ENCODE measurements at places on chromosomes 16 and 17. TPM values are rescaled to one million over a fixed set of nuclear protein-coding genes. Genes with fewer than 3 reads are reported as not detected.

DNA sequence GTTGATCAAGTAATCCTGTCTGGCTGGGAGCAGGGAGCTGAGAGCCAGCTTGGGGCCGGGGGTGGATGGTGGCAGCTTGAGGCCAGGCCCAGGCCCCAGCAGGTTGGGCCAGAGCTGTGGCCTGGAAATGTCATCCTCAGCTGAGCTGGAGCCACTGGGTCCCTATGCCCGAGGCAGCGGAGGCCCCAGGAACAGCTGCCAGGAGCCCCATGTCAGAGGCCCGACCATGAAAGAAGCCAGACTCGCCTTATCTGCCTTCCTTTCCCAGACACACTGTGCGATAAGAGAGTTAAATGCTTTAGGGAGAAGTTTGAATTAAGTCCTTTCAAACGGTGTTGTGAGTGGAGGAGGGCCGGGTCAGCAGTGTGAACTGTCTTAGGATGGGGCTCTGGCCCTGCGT lies 3.5 kb downstream of the SMTNL2 start:
- H3K4me1 ChIP-seq = peaks cover 14% of the 10 kb centered on the region
- DNase-seq = no peak
- H3K27ac ChIP-seq = peak overlapping the region; percentile 6
- no peak overlapping the region for H3K4me3 ChIP-seq
- peaks cover 17% of the 10 kb centered on the region for H3K27me3 ChIP-seq
- H3K36me3 ChIP-seq = no peaks in the 10 kb centered on the region

- H3K4me3 ChIP-seq = no peak overlapping the region
- no peak overlapping the region for H3K27ac ChIP-seq
- no peak for DNase-seq
- no peaks in the 10 kb centered on the region for H3K4me1 ChIP-seq
- H3K36me3 ChIP-seq = no peaks in the 10 kb centered on the region
Observed at GRCh38 chr16:30858829-30859423, 35.0 kb downstream of the BCL7C start.

DNA sequence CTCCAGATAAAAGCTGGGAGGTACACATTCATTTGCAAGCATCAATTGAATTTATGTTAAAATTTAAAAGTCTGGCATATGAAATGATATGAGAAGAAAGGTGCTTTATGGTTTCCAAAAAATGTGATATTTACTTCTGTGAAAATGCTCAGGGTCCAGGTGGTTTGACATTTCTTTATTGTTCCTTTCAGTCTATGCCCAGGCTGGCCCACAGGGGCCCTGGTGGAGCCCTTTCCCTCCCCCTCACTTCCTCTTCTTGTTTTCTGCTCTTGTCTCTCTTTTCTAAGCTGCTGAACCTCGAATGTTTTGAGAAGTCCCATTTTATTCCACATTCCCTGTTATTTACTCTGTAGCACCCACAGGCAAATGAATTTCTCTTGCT lies 127.8 kb downstream of the HS3ST3B1 start:
- H3K27ac ChIP-seq = no peak overlapping the region
- H3K27me3 ChIP-seq = no peaks in the 10 kb centered on the region
- no peak for DNase-seq
- no peaks in the 10 kb centered on the region for H3K4me1 ChIP-seq
- H3K36me3 ChIP-seq = no peaks in the 10 kb centered on the region

GRCh38 chr16:55115506-55115905 lies 184.8 kb downstream of the IRX5 start:
- no peaks in the 10 kb centered on the region for H3K4me1 ChIP-seq
- H3K27me3 ChIP-seq = no peaks in the 10 kb centered on the region
- no peak for DNase-seq
- no peak overlapping the region for H3K4me3 ChIP-seq
- H3K27ac ChIP-seq = no peak overlapping the region

DNA sequence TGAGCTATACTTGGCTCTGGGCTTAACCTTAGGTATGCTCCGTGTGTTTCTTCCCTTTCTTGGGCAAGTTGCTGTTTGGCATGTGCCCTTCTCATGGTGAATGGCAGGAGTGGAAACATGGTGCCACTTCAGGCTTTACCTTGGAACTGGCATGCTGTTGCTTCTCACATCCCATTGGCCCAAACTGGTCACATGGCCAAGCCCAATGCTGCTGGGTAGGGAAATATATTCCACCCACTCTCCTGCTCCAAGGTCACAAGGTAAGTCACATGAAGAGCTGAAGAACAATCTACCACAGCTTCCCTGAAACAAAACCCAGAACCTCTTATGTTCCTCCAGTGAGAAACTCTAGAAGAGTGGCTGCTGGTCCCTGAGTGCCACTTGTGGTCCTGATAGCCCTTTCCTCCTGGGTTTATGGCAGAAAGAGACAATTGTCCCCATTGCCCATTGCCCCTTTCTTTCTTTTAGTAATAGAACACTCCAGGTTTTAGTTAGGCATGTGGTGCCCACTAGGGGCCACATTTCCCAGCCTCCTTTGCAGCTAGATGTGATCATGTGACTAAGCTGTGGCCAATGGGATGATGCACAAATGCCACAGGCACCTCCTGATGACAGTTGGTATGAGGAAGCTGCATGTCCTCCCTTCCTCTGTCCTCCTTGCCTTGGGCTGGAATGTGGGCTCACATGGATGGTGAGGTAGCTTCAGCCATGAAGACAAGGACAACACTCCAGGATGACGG lies 50.3 kb downstream of the MEOX1 start:
- H3K4me1 ChIP-seq = no peaks in the 10 kb centered on the region
- DNase-seq = no peak
- no peak overlapping the region for H3K4me3 ChIP-seq
- no peak overlapping the region for H3K27ac ChIP-seq
- H3K27me3 ChIP-seq = no peaks in the 10 kb centered on the region

DNA sequence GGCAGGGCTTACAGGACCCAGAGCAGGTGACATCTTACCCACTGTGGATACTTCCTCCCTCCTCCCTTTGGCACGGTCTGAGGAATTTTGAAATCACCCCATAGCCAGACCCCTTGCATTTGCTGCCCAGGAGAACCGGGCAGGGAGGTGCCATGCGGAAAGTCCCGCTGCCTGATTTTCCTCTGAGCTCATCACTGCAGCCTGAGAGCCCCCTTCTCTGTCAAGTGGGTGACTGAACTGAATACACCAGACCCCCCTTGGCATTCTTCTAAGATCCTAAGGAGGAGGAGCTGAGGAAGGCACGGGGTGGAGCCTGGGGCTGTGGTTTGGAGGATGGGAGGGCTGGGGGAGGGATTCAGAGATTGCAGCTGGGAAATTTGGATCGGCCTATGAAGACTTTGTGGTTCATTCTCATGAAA lies 173.4 kb downstream of the RAB11FIP4 start:
- H3K27me3 ChIP-seq = no peaks in the 10 kb centered on the region
- H3K36me3 ChIP-seq = no peaks in the 10 kb centered on the region
- no peaks in the 10 kb centered on the region for H3K4me1 ChIP-seq
- DNase-seq = no peak
- H3K27ac ChIP-seq = peak overlapping the region; percentile 96

DNA sequence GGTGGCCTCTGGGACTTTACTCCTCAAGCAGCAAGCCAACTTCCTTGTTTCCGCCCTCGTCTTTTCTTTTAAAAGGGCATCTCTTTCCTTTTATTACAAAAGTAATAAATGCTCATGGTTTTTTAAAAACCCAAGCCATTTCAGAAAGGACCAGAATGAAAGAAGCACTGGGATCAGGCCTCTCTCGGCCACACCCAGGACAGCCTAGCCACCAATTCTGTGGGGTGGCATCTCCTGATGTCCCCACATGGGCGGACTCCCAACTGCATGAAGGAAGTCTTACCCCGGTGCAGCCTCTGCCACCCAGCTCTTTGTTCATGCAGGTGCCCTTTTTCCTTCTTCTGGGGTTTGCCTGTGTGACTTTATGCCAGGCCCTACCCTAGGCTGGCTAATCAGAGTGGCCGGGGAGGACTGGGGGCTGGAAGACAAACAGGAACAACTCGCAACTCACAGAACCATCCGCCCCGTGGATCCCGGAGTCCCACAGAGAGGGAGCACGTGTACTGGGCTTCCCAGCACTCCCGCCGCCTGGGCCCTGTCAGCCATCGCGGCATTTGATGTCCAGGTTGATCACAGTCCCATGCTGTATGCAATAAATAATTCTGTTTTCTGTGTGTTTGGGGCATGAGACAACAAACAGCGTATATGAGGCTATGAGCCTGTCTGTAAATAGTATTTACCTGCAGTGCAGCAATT lies 2.6 kb upstream of the RASD1 start:
- H3K27me3 ChIP-seq = peaks cover 11% of the 10 kb centered on the region
- no peak overlapping the region for H3K27ac ChIP-seq
- H3K4me3 ChIP-seq = no peak overlapping the region
- H3K36me3 ChIP-seq = no peaks in the 10 kb centered on the region
- DNase-seq = peak; percentile 60

DNA sequence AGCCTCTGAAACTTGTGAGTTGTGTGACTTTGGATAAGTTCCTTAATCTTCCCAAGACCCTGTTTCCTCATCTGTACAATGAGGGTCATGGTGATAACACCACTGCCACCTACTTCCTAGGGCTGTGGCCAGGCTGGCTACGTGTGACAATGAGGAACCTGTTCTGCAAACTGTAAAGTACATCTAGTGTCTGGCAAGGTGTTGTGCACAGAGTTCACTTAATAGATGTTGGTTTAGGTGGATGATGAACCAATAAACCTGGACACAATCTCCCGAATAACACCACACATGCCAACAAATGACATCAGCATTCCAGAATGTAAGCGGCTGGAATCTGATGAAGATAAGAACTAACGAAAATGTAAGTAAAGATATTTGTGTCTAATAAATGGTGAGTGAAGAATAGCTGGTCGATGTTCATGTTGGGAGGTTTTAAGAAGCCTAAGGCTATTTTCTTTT lies 82.3 kb downstream of the MARCHF10 start:
- no peaks in the 10 kb centered on the region for H3K36me3 ChIP-seq
- no peaks in the 10 kb centered on the region for H3K27me3 ChIP-seq
- no peaks in the 10 kb centered on the region for H3K4me1 ChIP-seq
- H3K27ac ChIP-seq = no peak overlapping the region
- DNase-seq = no peak
- no peak overlapping the region for H3K4me3 ChIP-seq

GRCh38 chr17:44120851-44121605 lies 2.4 kb downstream of the HDAC5 start:
- H3K27ac ChIP-seq = peak overlapping the region; percentile 93
- H3K27me3 ChIP-seq = no peaks in the 10 kb centered on the region
- DNase-seq = no peak
- peaks cover 11% of the 10 kb centered on the region for H3K36me3 ChIP-seq
- H3K4me1 ChIP-seq = no peaks in the 10 kb centered on the region

DNA sequence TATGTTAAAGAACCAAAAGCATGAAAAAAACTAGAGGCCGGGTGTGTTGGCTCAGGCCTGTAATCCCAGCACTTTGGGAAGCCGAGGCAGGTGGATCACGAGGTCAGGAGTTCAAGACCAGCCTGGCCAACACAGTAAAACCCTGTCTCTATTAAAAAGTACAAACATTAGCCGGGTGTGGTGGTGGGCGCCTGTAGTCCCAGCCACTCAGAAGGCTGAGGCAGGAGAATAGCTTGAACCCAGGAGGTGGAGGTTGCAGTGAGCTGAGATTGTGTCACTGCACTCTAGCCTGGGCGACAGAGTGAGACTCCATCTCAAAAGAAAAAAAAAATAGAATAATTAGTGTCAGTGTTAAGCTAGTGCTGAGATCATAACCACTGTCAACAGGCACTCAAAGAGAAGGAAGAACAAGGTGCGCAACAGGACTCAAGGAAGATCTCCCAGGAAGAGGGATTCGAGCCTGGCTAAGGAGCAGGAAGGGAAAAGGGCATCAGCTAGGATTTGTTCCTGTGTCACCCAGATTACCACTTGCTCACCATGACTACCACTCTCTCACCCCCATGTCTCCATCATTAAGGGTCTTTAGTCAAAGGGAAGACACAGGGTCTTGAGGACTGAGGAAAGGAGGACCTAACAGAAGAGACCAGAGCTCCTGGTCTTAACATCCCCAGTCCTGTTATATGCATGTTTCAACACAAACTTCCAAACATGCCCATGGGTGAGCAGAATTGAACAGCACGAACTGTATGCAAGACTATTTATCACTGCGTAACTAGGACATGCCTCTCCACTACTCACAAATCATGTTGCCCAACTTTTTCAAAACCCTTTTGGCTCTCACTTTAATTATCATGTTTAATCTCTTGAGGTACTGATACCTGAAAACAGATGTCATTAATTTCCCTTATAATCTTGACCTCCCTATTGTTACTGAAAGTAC lies 88.3 kb upstream of the PLEKHM1 start:
- no peak overlapping the region for H3K4me3 ChIP-seq
- no peaks in the 10 kb centered on the region for H3K27me3 ChIP-seq
- DNase-seq = no peak
- no peaks in the 10 kb centered on the region for H3K36me3 ChIP-seq

- H3K36me3 ChIP-seq = no peaks in the 10 kb centered on the region
- H3K27me3 ChIP-seq = no peaks in the 10 kb centered on the region
- H3K4me3 ChIP-seq = no peak overlapping the region
- no peaks in the 10 kb centered on the region for H3K4me1 ChIP-seq
- DNase-seq = no peak
Observed at GRCh38 chr16:57883480-57883879, 81.2 kb upstream of the KIFC3 start.

DNA sequence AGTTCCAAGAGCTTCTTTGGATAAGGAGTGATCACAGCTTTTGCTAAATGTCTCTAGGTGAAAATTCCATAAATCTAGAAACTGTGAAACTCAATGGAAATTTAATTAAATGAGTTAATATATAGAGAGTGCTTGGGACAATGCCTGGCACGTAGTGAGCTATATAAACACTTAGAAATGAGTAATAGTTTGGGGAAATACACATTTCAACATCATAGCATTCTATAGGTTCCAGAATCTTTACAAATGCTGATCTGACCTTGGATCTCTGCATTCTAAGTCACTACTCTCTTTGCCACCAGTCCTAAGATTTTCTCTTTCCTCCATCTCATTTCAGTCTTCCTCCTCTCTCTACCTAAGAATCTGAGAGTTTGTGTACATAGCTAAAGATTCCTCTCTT lies 175.6 kb downstream of the SOX9 start:
- no peaks in the 10 kb centered on the region for H3K36me3 ChIP-seq
- no peaks in the 10 kb centered on the region for H3K27me3 ChIP-seq
- no peaks in the 10 kb centered on the region for H3K4me1 ChIP-seq
- H3K4me3 ChIP-seq = no peak overlapping the region
- no peak overlapping the region for H3K27ac ChIP-seq

DNA sequence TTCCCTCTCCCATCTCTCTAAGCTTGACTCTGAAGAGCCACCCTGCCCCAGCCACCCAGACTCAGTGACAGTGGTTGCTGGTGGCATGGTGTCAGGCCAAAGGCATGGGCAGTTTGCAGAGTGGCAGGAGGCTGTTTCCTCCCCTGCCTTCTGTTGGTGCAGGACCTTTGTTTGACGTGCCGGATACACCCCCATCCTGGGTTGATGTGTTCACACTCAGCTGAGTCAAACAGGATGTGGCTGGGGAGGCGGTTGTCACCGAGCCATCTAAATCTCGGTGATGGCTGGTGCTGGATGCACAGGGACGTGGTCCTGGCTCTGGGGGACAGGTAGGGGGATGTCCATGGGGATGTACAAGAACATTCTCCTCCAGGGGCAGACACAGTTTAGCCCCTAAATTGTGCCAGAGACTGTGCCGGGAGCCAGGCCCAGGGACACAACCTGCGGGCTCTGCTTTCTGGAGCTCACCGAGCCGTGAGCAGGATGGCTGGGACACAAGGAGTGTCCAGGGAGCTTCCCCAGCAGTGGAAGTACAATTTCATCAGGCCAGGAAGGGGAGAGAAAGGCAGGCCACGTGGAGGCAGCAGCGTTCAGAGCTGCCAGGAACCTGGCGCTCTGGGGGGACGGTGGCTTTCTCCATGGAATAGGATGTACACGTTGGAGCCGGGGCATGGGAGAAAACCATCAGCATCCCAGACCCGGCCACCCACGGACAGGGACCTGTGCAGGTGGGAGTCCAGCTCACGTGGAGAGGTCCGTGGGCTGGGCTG lies 264.2 kb downstream of the SEC14L1 start:
- no peaks in the 10 kb centered on the region for H3K27me3 ChIP-seq
- H3K4me1 ChIP-seq = peaks cover 97% of the 10 kb centered on the region
- H3K36me3 ChIP-seq = peaks cover 8% of the 10 kb centered on the region
- no peak for DNase-seq
- H3K27ac ChIP-seq = peak overlapping the region; percentile 96

MYH2 gene
- total RNA-seq = 0.36 TPM

TMIGD1 gene
- not detected for total RNA-seq

Data from sigmoid colon (tissue), 7 donors.